GM04503 (cell line): ENCODE measurements at places on chromosomes 7 and 10.

DNA sequence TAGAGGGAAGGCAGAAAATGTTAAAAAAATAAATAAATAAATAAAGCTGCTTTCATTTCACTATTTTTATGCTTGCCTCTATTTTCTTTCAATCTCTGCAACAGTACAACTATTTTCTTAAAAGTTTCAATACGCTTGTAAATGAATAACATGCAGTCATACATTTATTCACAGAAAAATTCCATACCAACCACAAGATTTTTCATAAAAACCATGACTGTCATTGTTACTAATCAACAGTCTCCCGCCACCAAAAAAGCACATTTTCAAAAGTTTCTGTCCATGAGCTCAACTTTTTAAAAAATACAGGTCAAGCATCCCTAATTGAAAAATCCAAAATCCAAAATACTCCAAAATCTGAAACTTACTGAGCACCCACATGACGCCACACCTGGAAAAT, 5.3 kb downstream of the PARD3 start:
- no peak for DNase-seq

DNA sequence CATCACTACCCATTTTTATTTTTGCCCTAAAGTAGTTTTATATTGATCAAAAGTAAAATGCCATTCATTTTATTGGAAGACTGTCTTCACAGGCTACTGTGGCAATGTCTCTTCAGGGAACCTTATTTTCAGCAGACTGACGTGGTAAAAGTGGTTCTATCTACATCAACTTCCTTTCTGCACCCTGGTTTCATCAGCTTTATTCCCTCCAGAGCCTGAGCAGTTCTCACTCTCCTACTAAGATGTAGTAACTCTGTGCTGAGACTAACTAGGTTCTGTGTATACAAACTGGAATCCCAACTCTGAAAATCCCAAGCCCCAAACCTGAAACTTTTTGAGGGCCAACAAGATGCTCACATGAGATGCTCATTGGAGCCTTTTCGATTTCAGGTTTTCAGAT, 155.3 kb downstream of the SFMBT2 start:
- DNase-seq, result no peak

DNA sequence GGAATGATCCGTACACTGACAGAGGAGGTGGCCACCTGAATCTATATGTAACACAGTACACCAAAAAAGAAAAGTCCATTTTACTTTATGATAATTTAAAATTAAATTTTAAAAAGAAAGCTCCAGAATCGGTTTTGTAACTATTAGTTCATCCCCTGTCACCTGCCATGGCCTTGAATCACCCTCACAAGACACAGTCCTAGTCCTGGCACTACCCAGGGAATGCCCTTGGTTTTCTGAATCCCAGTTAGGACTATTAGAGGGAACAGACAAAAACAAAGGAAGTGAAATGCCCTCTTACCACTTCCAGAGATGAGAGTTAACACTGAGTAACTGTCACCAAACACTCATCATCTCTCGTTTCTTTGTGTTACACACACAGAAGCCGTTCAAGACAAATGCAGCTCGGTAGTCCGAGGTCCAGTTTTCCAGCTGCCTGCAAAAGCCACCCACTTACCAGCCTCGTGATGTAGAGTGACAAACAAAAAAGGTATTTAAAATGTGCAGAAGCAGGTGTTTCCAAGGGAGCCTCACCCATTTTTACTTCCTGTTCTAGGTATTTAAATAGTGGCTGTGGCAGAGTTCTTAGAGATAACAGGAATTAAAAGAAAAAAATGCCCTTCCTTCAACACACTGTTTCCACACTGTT, 6.1 kb downstream of the PTPRN2 start:
- no peak for DNase-seq

DNA sequence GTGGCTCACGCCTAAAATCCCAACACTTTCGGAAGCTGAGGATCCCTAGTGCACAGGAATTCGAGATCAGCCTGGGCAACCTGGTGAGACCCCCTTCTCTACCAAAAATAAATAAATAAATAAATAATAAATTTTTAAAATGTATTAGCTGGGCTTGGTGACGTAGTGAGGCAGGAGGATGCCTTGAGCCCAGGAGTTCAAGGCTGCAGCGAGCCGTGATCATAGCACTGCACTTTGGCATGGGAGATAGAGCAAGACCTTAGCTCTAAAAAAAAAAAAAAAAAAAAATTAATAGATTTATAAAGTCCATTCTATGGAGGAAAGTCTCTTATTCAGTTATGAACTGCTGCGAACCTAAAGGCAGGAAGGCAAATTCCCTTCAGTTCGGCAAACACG, 1.1 kb upstream of the PTPN12 start:
- no peak for DNase-seq

- no peak for DNase-seq
Measured at GRCh38 chr7:67518580-67518979, 521.9 kb downstream of the TYW1 start.

DNA sequence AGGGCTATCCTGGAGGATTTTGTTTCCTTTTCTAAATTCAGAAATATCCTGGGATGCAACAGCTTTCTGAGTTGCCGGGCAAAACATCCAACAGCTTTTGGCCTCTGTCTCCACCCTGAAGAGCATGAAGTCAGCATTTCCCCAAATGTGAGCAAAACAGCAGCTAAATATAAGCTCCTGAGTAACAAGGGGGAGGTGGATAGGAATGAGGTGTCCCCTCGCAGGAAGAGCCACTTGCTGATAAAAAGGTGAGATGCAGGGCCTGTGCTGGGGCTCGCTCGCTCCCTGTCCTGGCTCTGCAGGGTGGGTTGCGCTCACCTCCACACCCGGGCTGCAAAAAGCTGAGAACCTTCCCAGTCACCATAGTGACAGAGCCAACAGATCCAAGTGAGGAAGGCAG, 264.3 kb downstream of the ZEB1 start:
- no peak for DNase-seq

- no peak for DNase-seq
Measured at GRCh38 chr7:40436710-40437109, 301.9 kb downstream of the SUGCT start.

DNA sequence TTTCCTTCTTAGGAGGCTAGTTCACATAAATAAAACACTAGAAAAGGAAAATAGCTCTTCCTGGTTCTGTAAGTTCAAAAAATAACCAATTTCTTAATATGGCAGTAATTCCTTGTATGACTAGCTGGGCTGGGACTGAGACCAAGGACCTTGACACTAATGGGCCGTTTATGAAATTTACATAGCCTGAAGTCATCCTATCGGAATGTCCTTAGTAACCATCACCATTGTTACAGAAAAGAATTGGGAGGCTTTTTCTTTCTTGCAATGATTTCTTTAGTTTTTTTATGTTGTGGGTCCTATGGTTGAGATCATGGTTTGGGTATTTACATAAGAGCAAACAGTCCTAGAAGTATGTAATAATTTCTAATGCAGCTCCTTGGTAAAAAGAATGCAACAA, 87.1 kb upstream of the HDAC9 start:
- peak; percentile 91 for DNase-seq

GRCh38 chr7:77679608-77680007, 16.7 kb upstream of the RSBN1L start:
- DNase-seq, result no peak

GRCh38 chr7:159237022-159237653, 92.5 kb upstream of the VIPR2 start:
- no peak for DNase-seq
